ENCODE measurements at places on chromosomes 7 and 10.

DNA sequence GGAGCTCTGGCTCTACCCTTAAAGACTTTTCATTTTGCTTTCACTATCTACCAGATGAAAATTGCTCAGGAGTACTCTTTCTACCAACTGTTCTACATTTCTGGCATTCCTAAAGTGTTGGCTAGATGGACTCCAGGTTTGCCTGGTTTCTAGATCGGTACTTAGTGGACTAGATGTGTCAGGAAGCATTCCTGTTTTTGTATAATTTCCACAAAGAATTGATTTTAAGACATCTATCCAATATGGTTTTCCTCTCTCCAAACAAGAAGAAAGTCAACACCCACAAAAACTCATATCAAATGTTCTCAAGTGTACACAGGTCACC lies 157.7 kb downstream of the CHRM2 start:
- DNase-seq: no peak

- DNase-seq: no peak
Observed at GRCh38 chr7:129635300-129636029, 23.9 kb downstream of the NRF1 start.

DNA sequence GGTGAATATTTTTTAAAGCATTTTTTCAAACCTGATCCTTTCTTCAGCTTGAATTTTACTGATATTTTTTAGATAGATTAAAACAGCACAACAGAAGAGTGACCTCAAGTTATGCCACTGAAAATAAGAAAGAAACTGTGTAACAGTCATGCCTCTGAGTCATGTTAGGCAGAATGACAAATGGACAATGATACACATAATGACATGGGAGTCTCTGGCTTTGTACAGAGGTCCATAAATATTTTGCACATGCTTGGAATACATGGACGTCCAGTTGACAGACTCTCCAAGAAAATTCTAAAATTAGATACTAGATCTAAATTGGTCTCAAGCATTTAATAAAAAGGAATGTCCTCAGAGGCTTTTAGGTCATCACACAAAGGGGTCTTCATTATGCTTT lies 21.9 kb upstream of the SEMA3A start:
- no peak for DNase-seq

DNA sequence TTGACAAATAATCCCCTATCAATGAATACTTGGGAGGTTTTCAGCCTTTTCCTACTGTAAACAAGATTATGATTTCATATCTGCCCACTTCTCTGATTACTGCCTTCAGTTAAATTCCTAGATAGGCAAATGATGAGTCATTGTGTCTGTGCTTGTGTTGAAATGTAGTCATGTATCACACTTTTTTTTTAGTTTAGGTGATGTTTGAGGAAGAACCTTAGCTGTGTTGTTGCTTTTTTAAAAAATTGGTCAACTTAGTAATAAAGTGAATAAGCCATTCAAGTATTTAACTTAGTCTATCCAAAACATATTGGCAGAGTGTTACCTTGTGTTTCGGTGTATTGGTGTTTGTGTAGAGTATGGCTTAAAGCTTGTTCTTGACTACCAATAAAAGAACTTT lies 60.0 kb downstream of the WAC start:
- DNase-seq: no peak

- no peak for DNase-seq
Observed at GRCh38 chr10:119292968-119293760, 85.8 kb downstream of the GRK5 start.

GRCh38 chr7:91373111-91373800 lies 109.0 kb downstream of the FZD1 start:
- no peak for DNase-seq

DNA sequence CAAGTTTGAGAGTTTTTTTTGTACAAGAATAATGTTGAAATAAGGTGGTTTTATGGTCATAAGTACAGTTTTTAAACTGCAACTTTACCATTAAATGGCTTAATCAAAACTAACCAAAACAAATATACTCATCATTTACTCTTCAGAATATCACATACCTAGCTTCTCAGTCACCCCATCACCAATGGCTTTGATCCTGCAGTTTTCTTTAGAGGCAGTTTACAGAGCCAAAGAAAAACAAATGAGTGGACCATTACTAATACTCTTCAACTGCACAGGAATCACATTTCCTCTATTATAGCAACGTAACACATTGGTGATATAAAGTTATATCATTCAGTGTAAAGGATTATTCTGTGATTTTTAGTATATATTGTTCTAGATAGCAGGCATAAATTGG lies 576.1 kb upstream of the LRRTM3 start:
- no peak for DNase-seq

DNA sequence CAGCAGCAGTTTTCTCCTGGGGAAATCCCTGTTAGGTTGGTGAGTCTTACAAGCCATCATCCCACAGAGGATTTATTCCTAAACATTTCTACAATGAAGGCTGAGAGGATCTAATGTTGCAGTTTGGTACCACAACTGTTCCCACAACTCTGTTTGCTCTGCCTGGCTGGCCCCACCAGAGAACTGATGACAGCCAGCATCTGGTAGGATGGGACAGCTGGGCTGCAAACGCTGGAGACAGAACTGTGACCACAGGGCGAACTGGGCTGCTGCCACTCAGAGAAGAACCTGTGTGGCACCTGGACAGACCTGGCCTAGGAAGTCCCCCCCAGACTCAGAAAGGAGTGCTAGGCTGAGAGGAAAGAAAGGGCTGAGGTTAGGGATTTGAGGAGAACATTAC lies 94.8 kb downstream of the CALN1 start:
- no peak for DNase-seq

DNA sequence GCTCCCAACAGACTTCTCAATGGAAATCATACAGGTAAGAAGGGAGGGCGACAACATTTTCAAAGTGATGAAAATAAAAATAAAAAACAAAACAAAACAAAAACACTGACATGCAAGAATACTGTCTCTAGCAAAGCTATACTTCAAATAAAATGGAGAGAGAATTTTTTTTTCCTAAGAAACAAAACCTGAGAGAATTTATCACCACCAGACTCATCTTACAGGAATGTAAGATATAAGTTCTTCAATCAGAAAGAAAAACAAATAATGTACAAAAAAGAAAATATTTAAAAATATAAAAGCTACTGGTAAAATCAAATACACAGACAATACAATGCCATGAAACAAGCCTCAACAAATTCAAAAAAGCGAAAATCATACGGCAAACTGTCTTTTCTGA lies 113.2 kb downstream of the NRBF2 start:
- DNase-seq: no peak

DNA sequence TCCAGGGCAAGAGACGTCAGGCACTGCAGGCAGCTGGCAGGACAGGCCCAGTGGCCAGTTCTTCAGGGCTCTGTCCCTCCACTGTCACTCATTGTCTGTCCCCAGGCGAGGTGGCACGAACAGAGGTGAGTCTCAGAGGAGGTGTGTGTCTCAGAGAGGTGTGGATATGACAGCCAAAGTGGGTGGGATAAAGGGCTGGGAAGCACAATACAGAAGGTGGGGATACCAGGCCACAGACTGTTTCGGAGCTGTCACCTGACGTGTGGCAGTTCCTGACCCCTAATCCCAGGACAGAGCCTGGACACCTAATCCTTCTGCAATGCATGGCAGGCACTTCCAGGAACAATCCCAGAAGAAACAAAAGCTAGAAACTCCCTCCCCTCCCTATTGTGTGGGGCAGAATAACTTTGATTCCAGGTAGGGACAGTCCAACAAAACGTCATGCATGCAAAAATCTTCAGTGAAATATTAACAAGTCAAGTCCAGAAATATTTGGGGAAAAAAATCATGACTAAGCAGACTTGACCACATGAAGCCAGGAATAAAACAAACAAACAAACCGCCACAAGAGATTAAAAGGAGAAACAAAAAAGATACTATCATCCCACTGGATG lies 11.6 kb downstream of the KLRG2 start:
- no peak for DNase-seq

Data from activated CD8-positive, alpha-beta memory T cell treated with anti-CD3 and anti-CD28 coated beads for 48 hours (primary cell).